ENCODE measurements at places on chromosomes 12 and 14.

DNA sequence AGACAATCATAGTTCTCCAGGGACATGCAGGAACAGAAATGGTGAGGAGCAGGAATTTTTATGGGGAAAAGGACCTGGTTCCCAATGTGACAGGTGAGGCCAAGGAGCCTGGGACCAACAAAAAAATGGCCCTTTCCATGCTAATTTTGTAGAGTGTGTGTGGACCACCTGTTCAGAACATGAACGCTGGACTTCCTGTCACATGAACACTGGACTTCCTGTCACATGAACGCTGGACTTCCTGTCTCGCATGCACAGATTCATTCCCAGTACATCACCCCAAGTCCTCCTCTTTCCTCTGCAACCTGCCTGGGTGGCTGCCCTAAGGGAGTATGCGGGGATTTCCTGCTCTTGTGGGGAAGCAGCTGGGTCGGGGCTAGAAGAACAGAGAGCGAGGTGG lies 10.1 kb downstream of the FGF6 start:
- no peak for DNase-seq

- no peak for DNase-seq
These were observed 85.9 kb upstream of the ANO2 start for GRCh38 chr12:6031001-6031400.

DNA sequence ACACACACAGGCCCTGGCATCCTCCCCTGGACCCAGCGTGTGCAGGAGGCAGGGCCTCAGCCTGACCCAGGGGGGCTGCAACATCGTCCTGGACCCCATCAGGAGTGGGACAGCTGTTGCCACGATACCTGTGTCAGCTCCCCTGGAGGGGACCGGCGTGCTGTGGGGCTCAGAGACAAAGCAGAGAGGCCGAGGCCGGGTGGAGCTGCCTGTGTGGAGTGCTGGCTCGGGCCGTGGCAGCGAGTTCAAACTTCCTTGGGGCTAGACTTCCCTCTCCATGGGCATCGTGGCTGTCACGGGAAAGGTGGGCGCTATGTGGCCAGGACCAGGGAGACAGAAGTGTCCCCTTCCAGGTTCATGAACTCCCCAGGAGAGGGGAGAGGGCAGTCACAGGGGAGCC lies 155.0 kb upstream of the SFSWAP start:
- DNase-seq: no peak

GRCh38 chr14:73630009-73630780 lies 14.6 kb upstream of the DNAL1 start:
- no peak for DNase-seq

DNA sequence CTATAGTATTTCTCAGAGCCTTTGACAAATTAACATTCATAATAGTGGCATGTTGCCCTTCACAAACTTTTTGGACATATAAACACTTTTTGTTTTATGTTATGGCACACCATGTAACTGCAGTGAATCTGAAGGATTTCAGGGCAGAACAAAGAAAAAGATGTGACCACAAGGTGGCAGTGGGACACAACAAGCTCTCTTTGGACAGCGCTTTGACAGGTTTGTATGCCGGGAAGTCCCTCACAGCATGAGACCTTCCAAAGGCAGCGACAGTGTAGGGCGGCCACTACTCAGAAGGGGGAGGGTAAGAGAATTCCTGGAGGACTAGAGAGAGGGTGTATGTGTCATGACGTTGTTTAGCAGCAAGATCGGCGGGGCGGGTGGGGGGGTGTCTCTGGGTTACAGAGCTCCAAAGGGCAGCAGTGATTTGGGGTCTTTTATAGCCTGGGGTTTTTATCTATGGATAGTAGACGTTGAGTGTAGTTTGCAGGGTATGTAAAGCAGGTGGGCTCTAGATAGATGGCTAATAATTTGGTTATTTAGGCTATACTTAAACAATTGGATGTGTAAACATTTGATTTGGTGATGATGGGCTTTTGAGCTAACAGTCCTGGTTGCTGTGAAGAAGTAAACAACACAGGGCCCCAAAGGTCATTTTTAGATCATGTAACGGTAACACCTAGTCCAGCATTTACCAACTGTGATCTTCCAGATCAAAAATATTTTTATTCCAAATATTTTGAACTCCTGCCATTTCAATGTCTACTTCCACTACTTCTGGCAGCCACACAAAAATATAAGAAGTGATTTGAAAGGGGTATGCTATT lies 22.9 kb downstream of the ETFBKMT start:
- peak; percentile 78 for DNase-seq

DNA sequence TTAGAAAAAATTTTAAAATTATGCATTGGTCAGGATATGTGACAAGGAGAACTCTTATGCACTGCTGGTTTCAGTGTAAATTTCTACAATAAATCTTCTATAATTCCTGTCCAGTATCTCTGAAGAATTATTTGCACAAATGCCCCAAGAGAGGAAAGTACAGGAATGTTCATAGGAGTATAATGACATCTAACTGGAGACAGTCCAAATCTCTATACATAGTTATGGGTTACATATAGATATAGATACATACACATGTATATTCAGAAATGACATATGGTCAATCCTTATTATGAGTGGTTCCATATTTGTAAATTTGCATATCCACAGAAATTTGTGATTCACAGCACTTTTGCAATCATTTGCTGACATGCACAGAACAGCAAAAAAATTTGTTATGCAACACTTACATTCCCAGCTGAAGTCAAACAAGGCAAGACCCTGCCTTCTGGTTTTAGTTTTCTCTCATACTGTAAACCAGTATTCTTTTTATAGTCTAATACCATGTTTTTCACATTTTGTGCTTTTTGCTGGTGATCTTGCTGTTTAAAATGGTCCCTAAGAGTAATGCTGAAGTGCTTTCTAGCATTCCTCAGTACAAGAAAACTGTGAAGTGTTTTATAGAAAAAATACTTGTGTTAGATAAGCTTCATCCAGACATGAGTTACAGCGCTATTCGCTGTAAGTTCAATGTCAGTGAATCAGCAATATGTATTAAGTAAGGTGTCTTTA lies 103.8 kb downstream of the SLC16A7 start:
- DNase-seq: peak; percentile 88

DNA sequence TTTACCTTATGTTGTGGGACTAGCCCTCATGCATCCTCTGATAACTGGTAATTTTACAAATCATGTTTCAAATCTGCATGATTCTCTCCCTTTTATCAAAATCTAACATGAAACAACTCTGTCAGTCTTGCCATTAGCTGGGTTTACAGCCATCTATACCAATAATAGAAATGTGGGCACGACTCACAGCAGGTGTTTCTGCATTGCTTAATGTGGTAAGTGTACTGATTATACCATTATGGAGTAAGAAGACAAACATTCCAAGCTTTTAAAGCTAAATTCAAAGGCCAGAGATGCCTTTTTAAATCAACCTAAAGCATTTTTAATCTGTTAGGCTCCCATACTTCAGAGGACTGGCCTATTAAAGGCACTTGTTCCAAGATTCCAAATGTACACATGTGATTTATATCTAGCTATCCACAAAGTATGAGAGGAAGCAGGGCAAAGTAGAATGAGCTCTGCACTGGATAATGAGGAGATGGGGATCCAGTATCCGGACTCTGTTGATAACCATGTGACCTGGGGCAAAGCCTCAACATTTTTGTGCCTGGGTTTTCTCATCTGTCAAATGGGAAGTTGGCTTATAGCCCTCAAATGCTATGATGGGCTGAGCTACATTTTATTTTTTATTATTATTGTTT lies 52.3 kb upstream of the FUT8 start:
- DNase-seq: no peak

DNA sequence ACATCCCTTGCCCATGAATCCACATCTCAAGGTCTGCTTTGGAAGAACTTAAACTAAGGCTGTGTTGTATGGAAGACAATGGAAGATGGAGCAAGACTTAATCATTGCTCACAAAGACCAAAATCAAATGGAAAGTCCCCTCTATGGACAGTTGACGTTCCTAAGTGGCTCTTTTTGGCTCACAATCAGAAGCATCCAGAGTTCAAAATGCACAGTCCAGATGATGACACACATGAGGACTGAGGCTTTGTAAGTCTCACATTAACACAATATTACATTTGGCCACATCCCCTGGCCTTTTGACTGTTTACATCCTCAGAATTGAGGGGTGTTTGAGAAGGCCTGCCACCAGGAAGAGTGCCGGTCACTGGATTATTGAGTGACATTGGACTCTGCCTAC lies 122.3 kb upstream of the CPM start:
- DNase-seq: no peak

DNA sequence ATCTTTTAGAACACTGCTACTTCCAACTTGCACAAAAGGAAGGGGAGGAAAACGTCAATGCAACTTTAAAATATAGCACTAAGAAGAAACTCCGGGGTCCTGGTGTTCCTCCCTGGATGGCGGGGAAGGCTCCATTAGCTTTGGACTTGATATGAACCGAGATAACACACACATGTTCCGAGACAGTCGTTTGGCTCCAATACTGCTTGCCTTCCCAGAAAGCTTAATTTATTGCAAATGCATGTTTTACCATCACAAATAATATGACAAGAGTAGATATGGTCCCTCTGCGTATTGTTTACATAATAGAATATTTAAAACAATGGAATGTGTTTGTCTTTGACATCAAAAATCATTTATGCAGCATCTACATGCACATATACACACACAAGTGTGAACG lies 87.6 kb upstream of the CLMN start:
- DNase-seq: no peak

GRCh38 chr12:110931315-110931728 lies 10.9 kb upstream of the MYL2 start:
- no peak for DNase-seq

DNA sequence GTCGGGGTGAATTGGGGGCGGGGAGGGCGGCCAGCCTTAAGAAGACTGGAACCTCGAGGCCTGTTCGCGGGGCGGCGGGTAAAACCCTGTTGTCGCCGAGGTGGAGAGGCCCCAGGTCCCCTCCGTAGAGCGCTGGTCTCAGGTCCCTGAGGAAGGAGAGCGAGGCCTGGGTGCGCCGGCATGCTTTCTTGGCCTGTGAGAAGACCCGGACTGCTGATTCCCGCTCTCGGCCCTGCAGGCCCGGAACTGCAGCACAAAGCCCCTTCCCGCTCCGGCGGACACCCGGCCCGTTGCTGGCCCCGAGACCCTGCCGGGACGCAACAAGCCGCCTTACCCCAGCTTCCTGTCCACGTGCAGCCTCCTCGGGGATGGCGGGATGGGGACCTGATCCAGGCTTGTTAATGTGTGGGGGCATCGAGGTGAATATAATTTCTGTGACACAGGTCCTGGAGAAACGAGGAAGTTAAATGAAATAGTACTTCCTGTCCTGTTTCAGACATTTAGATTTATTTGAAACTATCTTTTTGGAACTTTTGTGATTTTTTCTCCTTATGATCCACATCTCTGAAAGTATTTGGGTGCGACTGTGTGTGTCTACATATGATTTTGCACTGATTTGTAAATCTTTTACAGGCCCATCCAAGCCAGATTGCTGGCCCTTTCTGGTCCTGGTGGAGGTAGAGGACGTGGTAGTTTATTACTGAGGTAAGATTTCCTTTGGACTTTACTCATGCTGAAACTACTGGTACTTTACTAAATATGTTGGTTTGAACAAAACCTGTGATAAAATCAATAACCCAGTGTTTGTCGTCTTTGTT lies 600 bp downstream of the PNN start:
- no peak for DNase-seq

GRCh38 chr12:94206886-94207285 lies 58.5 kb downstream of the PLXNC1 start:
- no peak for DNase-seq

DNA sequence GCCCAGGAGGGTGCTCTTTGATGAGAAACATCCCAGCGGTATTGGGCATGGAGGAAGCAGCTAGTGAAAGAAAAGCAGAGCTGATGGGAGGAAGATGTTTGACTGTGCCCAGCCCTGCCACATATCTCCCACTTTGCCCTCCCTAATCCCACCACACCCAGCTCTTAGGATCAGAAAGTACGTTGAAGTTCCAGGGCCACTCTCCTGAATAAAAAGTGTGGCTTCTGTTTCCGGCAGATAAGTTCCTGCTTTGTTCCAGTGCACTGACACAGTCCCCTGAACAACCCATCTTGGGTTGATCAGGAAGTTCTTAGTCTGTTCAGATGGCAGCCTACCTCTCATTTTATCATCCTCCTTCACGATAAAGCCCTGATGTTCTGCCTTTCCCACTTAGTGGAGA lies 16.5 kb downstream of the TPCN1 start:
- no peak for DNase-seq

GRCh38 chr12:122350141-122350848 lies 72.2 kb downstream of the CLIP1 start:
- peak; percentile 78 for DNase-seq

GRCh38 chr12:14548609-14549008 lies 19.1 kb downstream of the PLBD1 start:
- no peak for DNase-seq

DNA sequence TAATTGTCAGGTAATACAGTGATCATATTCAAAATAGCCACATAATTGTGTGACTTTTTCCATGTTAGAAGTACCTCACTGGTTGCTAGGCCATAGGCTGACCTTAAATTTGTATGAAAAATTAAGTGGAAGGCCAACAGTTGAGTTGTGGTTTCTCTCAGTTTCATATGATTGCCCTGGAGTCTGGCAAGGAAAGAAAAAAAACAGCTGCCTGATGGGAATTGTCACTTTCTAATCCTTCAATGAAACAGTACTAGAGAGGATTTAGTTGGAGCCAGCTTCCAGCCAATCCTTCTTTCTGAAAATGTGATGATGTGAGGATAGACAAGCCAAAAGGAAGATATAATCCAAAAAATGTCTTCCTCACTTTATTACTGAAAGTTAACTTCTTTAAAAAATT lies 113.6 kb downstream of the ALX1 start:
- DNase-seq: no peak

DNA sequence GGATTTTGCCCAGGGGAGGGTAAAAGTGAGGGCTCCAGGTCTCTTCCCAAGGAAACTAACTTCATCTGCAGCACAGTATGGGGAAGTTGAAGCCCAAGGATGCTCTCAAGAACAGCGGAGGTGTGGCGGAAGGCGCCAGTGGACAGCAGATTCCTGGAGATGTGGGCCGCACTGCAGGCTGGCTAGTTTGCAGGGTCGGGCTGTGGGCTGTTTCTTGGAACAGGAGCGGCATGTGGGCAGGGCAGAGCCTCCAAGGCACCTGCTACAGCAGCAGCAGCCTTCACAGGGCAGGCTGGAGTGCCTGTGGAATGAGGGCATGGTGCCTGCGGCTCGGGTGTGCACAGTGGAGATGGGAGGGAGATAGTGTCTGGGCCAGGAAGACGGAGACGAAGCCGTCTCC lies 100.0 kb upstream of the SFSWAP start:
- DNase-seq: no peak
